GM12878 (cell line): ENCODE measurements at places on chromosomes 4 and X. TPM values are rescaled to one million over a fixed set of nuclear protein-coding genes. Genes with fewer than 3 reads are reported as not detected.

DNA sequence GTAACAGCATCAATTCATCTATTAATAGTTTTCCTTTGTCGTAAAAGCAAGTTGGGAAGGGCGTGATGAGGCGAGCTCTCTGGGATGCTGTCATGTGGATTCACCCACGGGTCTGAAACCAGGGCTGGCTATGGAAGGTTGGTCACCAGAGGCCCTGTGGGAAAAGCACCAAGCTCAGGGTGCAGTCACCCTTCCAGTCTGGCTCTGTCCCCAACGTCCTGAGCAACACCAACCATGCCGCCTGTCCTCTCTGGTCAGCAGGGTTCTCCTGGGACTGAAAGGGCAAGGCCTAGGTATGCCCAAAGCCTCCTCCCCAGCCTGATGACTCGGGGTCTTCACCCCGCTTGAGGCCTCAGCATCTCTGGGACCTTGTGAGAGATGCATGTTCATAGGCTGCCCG, 97.2 kb upstream of the MSX1 start:
- DNase-seq: no peak

The NAP1L2 gene
- 3.6 and 3.9 TPM in 2 replicates for total RNA-seq

The KCNE5 gene
- 0.35 and 0.46 TPM in 2 replicates for total RNA-seq

The NAA11 gene
- not detected in 2 replicates for total RNA-seq

- DNase-seq: no peak
Observed at GRCh38 chr4:112751447-112751846, 114.5 kb downstream of the LARP7 start.

DNA sequence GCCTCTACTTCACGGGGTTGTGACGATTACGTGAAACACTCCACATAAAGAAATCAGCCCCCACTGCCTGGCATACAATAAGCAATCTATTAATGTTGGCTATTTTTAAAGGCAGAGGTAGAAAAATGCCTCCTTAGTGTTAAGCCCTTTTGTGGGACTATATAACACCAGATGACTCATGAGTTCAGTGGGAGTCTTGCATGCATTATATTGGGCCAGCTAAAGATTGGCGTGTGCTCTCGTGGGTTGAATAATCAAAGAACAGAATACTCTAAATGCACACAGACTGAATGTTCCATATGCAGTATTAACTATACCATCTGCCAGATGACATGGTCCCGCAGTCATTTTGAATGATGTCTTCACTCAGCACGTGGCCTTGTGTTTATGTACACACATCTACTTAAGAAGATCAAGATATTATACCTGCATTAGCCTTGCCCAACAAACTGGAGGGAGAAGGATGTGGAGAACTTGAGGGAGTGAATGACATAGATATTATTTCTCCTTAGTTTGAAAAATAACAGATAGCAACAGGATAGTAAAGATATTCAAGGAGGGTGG, 85.0 kb upstream of the MYOZ2 start:
- DNase-seq: no peak
